ENCODE measurements at places on chromosomes 16 and 17.

GRCh38 chr17:49687878-49688491 is 10.1 kb upstream of the SPOP start:
- DNase-seq = no peak

DNA sequence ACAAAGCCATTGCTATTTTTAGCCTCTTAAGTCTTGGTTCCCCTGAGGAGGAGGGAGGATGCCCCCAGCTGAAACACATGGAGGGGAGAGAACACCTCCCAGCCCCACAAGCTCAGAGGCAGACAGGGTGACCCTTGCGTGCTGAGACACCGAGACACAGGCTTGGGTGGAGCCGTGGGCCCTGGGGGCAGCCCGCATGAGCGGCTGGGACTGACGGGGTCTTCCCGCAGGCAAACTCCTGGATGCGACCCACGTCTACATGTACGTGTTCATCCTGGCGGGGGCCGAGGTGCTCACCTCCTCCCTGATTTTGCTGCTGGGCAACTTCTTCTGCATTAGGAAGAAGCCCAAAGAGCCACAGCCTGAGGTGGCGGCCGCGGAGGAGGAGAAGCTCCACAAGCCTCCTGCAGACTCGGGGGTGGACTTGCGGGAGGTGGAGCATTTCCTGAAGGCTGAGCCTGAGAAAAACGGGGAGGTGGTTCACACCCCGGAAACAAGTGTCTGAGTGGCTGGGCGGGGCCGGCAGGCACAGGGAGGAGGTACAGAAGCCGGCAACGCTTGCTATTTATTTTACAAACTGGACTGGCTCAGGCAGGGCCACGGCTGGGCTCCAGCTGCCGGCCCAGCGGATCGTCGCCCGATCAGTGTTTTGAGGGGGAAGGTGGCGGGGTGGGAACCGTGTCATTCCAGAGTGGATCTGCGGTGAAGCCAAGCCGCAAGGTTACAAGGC is 9.8 kb downstream of the SLC16A3 start:
- peak; percentile 56 for DNase-seq

DNA sequence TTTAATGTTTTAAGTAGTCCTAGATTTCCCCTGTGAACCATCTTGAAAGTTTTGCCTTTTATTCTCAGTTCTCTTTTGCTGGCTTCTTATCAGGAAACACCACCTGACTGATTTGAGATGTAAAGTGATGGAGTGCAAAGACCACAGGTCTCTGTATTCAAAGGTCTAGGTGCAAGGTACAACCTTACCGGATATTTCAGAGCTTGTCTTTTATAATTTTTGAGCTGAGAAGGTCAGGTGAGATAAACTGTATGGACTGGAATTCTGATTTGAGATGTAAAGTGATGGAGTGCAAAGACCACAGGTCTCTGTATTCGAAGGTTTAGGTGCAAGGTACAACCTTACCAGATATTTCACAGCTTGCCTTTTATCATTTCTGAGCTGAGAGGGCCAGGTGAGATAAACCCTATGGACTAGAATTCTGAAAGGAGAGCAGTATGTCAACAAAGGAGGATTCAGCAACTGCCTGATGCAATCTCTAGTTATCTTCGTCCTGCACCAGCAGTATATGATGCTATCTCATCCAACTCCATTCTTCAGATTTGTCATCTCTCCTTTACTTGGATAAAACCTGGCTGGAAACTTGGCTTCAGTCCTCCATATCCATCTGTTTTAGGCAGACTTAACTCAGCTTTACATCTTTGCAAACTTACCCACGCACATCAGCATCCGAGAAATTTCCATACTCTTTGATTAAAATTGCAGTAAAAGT is 64.3 kb downstream of the CENPV start:
- no peak for DNase-seq

GRCh38 chr16:10906914-10907756 is 30.1 kb downstream of the CIITA start:
- DNase-seq = no peak

DNA sequence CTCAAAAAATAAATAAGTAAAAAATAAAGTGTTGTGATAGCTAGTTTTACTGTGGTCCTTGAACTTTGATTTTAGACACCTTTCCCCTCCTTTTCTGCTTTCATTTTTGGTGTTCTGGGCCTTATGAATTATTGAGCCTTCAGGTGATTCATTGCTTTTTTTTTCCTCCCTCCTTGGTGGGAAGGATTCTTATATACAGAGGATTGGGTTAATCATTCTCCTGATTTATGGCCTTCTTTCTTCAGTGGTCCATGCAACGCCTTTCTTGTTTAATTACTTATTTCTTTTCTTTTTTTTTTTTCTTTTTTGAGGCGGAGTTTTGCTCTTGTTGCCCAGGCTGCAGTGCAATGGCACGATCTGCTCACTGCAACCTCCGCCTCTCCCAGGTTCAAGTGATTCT is 8.0 kb upstream of the MYL4 start:
- DNase-seq = no peak

GRCh38 chr17:40017422-40018080 is 2.3 kb downstream of the CSF3 start:
- no peak for DNase-seq
